ENCODE measurements at places on chromosomes 12 and 14. TPM values are rescaled to one million over a fixed set of nuclear protein-coding genes. Genes with fewer than 3 reads are reported as not detected.

The DPF3 gene
- 1.7 TPM for total RNA-seq

The CNTN1 gene
- 2.7 TPM for total RNA-seq

The RASSF9 gene
- 8.2 TPM for total RNA-seq

The ACVR1B gene
- total RNA-seq, result 24.9 TPM

The MYL2 gene
- 3.0 TPM for total RNA-seq

The TAS2R42 gene
- total RNA-seq, result not detected

The AICDA gene
- total RNA-seq, result 0.24 TPM

The PRPH gene
- 0.26 TPM for total RNA-seq

The TMEM132C gene
- total RNA-seq, result 0.61 TPM

The TCL1B gene
- total RNA-seq, result not detected

All from left lung (tissue), 14 donors.